ENCODE measurements at places on chromosomes 1 and 21. TPM values are rescaled to one million over a fixed set of nuclear protein-coding genes. Genes with fewer than 3 reads are reported as not detected.

SPATA45 gene
- 1.3 TPM for total RNA-seq

- no peak overlapping the region for H3K27ac ChIP-seq
- H3K27me3 ChIP-seq, result no peaks in the 10 kb centered on the region
- peak overlapping the region; percentile 30 for H3K4me3 ChIP-seq
- DNase-seq, result peak; percentile 61
- H3K36me3 ChIP-seq, result peaks cover 14% of the 10 kb centered on the region
Measured at GRCh38 chr1:28775121-28775942, 36.6 kb upstream of the OPRD1 start.

DIRAS3 gene
- 3.6 TPM for total RNA-seq

S100A14 gene
- total RNA-seq, result 0.61 TPM

DNA sequence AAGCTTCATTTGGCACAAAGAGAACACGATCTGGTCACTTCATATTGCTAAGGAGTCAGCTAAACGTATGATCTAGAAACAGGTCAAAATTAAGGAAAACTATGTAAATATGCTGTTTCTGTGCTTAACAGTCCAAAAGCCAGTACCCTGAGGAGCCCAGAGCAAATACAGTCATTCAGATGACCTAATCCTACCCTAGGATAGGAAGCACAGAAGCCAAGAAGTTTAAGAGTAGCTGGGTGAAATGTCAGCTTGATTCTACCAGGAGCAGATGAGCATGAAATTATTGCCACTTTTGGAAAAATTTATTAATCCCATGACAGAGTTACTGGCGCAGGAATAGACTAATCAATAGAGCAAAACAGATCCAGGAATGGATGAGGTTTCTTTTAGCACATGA, 18.3 kb downstream of the SORT1 start:
- no peak overlapping the region for H3K27ac ChIP-seq
- H3K27me3 ChIP-seq, result no peaks in the 10 kb centered on the region
- no peaks in the 10 kb centered on the region for H3K36me3 ChIP-seq
- no peak for DNase-seq
- no peak overlapping the region for H3K4me3 ChIP-seq
- no peaks in the 10 kb centered on the region for H3K4me1 ChIP-seq
